ENCODE measurements at places on chromosomes 4 and X.

DNA sequence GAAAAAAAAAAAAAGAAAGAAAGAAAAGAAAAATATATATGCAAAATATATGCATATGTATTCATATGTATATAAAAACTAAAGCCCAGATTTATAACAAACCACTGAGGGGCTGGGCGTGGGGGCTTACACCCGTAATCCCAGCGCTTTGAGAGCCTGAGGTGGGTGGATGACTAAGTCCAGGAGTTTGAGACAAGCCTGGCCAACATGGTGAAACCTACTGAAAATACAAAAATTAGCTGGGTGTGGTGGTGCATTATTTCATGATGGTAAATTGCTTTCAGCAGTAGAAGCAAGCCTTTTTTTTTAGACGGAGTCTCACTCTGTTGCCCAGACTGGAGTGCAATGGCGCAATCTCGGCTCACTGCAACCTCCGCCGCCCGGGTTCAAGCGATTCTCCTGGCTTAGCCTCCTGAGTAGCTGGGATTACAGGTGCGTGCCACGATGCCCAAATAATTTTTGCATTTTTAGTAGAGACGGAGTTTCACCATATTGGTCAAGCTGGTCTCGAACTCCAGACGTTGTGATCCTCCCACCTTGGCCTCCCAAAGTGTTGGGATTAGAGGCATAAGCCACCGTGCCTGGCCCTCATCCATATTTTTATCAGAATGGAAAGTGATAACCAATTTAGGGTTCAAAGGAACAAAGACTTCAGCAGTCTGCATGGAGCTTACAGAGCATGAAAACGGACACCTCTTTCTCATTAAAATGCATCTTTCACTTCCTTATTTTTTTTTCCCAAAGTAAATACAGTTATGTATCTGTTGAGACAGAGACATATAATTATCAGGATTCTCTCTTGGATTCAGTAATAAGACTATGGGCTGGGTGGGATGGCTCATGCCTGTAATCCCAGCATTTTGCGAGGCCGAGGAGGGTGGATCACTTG, 27.7 kb upstream of the MOB1B start:
- no peak for DNase-seq

- no peak for DNase-seq
Observed at GRCh38 chrX:39896951-39897740, 200.6 kb downstream of the BCOR start.

- DNase-seq: peak; percentile 71
Observed at GRCh38 chr4:10096201-10096977, 20.2 kb downstream of the WDR1 start.

GRCh38 chr4:88803600-88804096, 106.0 kb upstream of the NAP1L5 start:
- DNase-seq: peak; percentile 83

DNA sequence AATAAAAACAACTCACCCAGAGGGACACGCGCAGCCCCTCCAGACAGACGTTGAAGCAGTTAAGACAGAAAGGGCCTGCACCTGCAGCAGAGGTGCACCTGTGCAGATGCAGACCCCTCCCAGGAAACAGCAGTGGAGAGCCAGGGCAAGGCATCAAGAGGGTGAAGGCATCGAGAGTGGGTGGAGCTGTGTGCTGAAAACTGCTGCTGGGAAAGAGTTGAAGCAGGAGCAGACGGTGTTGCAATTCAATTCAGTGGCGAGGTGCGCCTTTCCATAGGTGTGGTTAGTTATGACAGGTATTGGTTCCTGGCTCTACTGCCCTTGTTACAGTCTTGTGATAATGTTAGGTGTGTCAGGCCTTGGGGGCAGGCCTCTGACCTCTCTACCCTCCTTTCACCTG, 16.7 kb downstream of the LETM1 start:
- DNase-seq: no peak

DNA sequence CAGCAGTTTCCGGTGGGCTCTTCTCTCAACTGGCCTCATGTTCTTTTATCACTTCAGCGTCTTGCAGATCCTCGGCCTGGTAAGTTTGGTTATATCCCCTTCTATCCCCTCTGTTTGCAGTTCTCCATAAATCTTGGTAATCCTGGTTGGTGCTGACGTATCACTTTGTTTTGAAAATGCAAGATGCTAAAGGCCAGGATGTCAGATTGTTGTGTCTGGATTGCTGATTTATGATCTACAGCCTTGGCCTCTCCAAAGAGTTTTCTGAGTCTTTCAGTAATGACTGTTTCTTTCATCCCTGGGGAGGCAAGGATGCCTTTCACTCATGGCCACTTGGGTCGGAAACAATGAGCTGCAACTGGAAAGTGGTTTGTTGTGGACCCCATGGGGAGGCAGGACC, 146.4 kb downstream of the AMMECR1 start:
- no peak for DNase-seq

DNA sequence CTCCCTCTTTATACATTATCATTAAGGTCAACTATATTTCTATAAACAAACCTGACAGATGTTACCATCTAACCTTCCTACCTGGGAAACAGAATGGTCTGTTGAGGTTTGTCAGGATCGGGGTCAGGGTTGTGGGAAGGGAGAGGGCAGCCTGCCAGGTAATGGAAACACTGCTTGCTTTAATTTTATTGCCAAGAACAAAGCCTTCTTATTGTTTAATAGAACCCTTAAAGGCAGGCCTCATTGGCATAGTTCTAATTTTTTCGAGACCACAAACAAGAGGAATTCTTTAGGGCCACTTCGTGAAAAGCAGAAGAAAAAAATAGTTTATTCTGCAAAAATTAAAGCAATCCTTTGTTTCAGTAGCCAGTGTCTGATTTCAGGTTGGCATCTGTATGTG, 113.2 kb downstream of the MID1 start:
- DNase-seq: no peak
